ENCODE measurements at places on chromosomes 13 and 19. TPM values are rescaled to one million over a fixed set of nuclear protein-coding genes. Genes with fewer than 3 reads are reported as not detected.

FFAR3 gene
- not detected for total RNA-seq

IZUMO2 gene
- not detected for total RNA-seq

CDX2 gene
- not detected for total RNA-seq

GRCh38 chr13:99267927-99268326, 9.7 kb upstream of the GPR18 start:
- no peak for DNase-seq

DNA sequence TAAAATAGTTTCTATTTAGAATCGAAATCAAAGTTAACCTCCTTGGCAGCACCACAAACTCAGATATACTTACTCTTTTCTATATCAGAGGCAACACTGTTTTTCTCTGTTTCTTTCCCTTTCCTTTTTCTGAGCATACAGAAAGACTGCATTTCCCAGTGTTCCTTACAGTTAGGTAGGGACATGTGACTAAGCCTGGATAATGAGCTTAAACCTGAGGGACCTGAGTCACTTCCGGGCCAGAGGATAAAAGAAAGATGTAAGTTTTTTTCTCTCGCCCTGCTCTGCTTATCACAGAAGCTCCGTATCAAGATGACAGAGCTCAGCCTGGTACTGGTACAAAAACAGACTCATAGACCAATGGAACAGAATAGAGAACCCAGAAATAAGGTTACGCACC, 531.9 kb downstream of the KLF12 start:
- no peak for DNase-seq

DNA sequence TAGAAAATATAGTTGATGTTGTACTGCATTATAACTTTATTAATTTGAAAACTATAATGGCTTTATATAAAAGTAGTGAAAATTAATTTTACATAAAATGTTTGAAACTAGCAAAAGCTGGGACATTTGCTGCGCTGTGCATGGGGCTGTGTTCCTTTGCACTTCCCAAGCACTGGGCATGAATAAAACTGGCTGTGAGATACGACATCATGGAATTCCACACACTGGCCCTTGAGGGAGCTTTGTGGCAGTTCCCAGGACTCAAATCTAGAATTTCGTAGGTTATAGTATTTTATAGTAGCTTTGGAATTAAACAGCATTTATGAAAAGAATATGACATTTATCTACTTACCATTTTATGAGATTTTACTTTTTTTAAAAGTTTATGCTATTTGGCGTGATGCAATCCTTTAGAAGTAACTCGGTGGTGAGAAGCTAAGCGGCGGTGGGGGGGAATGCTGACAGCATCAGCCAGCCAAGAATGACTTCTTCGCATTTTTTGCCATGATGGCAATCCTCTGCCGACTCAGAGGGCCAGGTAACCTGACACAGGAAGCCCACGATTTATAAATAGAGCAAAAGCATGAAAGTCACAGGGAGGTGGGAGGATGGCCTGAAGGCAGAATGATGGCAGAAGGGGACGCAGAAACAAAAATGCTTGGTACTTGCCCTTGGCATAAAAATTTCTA, 553.5 kb downstream of the MYO16 start:
- no peak for DNase-seq

DNA sequence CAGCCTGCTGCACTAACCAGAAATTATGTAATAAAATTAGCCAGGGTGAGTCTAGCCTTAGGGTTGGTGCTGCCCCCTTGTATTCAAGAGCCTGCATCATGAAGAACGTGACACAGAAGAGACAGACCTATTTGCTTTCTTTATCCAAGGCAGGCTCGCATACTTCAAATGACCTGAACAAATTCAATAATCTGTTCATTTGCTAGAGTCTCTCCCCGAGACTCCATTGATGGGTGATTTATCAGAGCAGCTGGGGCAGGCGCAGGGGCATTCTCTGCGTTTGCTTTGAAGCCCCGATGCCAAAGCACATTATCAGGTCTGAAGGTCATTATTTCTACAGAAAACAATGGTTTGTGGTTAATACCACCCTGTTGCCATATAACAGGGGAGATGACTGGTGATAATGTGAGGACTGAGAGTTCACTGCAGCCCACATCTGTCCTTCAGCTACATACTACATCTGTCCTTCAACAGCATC, 520.3 kb downstream of the DIAPH3 start:
- DNase-seq, result no peak

DNA sequence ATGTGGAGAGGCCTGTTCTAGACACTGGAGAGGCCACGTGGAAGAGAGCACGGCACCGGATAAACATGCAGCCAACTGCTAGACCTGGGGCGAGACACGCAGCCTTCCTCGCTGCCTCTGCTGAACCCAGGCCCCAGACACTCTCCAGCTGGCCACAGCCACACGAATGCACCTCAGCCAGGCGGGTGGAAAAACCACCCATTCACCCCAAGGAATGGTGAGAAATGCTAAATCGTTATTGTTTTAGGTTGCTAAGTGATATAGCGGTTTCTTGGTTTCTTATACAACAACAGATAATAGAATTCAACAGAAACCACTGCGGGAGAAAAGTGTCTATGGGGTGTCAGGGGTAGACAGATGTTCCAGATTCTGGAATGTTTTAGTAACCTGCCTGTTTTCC, 52.5 kb downstream of the STK24 start:
- no peak for DNase-seq

DNA sequence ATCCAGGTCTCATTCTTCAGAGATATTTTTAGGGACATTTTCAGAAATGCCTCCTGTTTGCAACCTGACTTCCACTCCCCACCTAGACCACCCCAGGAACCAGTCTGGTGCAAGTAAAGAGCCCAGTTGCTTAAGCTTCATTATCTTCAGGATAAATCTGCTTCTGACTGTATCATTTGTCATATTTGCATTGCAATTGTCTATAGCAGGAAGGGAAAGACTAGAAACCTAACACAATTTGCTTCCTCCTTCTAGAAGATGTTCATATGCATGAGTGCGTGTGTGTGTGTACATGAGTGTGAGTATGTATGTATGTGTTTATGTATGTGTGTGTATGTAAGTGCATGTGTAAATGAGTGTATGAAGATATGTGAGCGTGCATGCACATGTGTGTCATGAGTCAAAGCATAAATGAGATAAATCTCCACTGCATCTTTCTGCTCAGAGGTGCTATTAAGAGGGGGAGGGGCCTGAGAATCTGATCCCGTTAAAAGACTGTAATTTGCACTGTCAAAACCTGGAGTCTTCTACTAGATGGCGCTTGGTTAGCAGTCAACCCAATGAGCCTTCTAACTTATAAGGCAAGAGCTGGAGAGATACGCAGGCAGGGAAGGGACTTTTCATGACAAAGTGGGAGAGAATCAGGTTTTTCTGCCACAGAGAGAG, 178.8 kb upstream of the KL start:
- no peak for DNase-seq
